WERI-Rb-1 (cell line): ENCODE measurements at places on chromosomes 7 and 10.

GRCh38 chr10:22934726-22935125, 6.9 kb downstream of the ARMC3 start:
- DNase-seq = no peak

DNA sequence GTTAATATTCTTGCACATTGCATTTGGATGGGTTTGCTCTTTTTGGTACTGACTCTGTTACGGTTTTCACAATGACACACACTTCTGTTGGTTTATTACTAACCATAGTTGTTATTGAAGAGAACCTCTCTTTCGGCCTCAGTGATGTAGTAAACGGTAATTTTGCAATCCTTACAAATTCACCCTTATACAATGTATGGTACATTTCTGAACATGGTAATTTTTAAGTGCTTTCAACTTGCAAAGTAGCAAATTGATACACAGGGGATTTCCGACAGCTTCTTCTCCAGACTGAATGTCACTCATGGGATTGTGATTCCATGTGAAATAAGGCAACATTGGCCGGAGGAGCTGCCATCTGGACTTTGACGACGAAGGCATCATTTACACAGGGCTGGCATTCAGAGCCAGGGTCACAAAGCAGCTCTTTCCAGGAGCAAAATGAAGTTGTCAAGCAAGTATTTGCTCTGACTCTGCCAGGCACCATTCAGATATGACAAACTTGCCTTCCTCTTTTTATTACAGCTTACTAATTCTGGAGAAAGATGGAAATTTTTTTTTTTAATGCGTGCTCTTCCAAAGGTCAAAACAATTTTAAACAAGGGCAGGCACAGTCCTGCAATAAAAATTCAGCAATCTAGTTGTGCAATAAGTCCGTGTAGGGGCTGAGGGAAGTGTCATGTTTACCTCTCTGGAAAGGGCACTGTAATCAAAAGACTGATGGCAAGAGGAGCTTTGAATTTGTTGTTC, 711.5 kb upstream of the C7orf33 start:
- DNase-seq = no peak

DNA sequence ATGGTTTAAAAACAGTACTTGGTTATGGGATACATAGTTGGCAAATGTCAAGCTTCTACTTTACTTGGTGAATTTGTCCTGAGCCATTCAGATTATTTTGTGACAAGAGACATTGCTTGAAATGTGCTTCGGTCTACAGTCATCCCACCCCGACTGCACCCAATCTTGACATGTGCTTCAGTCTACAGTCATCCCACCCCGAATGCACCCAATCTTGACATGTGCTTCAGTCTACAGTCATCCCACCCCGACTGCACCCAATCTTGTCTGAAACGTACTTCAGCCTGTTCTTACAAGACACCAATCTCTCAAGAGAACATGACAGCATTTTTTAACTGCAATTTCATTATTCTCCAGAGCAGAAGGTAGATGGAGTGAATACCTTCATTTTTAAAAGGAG, 47.8 kb downstream of the PRKCQ start:
- DNase-seq = no peak

GRCh38 chr7:154865984-154866685, 136.8 kb downstream of the PAXIP1 start:
- no peak for DNase-seq

DNA sequence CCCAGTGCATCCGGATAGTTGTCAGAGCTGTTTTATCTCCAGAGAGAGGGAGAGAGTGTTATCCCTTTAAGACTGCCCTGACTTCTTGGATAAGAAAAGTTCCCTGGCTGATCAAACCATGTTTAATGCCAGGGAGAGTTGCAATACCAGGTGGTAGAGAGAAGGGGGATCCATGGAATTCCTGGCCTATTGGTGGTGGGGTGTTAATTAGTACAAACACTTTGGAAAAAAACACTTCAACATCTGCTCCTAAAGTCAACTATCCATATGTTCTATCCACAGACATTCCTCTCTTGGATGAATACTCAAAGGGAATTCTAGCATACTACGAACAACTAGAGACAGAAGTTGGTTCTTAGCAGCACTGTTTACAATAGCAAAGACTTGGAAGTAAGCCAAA, 307.2 kb downstream of the TCERG1L start:
- DNase-seq = no peak

DNA sequence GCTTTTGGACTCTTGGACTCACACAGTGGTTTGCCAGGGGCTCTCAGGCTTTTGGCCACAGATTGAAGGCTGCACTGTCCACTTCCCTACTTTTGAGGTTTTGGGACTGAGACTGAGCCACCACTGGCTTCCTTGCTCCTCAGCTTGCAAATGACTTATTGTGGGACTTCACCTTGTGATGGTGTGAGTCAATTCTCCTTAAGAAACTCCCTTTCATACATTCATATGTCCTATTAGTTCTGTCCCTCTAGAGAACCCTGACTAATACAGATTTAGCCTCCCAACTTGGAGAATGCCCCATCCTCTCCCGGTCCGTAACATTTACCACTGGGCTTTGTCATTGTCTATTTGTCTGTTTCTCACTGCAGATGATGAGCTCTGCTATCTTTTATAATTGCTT, 52.8 kb upstream of the CUL1 start:
- no peak for DNase-seq

- DNase-seq = no peak
Observed at GRCh38 chr7:44709011-44709915, 39.4 kb upstream of the ZMIZ2 start.

DNA sequence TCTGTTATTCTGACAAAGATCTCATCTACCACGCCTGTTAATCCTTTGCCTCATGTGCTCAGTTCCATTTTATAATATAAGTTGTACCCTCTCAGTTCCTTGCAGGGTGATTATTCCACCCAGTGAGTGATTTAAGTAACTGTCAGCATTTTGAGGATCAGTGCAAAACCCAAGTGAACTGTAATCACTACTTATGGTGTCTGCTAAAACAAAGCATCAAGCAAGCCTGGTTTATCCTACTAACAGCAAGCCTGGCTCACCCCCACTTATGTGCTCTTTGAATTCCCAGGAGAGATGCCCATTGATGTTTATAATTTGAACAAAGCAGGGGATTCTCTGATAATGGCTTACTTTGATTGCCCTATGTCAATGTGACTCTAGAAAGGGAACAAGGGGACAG, 186.8 kb upstream of the LRGUK start:
- peak; percentile 60 for DNase-seq

DNA sequence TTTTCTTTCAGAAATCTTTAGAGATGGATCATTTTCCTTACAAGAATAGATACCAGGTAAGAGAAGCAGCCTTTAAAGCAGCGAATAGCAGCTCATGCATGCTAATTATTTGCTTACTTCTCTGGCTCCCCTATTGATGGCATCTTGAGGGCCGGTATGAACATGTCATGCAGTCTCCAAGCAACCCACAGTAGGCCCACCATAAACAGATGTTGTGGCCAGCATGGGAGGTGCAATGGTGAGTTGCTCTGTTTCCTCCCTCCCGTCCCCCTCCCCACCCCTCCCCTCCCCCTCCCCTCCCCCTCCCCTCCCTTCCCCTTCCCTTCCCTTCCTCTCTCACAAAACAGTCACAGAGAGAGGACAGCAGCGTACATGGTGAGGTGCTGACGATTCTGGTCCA, 9.7 kb upstream of the ZNF273 start:
- DNase-seq = no peak

- DNase-seq = no peak
Observed at GRCh38 chr7:91573405-91573804, 307.1 kb downstream of the MTERF1 start.

- no peak for DNase-seq
Observed at GRCh38 chr7:132373879-132374278, 202.4 kb downstream of the PLXNA4 start.

GRCh38 chr10:71314028-71314693, 4.9 kb upstream of the SLC29A3 start:
- peak; percentile 54 for DNase-seq

DNA sequence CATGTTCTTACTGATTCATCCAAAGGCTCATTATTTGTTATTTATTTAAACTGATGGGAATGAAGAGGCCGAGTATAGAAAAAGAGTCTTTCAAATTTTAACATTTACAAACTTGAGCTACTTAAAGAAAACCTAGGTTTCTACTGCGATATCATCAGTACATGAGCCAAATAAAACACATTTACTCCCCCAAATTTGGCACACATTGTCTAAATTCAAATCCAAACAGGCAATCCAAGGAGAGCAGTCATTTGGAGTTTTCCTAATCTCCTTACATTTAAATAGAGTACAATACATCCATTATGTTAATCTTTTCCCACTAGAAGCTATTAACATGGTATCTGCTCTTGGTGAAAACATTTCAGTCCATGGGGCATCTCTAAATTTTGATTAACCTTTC, 2.2 kb downstream of the NMT2 start:
- DNase-seq = no peak

- no peak for DNase-seq
Observed at GRCh38 chr7:75591467-75592255, 99.5 kb downstream of the SPDYE5 start.

- no peak for DNase-seq
Observed at GRCh38 chr10:60487543-60487942, 97.9 kb upstream of the ANK3 start.

DNA sequence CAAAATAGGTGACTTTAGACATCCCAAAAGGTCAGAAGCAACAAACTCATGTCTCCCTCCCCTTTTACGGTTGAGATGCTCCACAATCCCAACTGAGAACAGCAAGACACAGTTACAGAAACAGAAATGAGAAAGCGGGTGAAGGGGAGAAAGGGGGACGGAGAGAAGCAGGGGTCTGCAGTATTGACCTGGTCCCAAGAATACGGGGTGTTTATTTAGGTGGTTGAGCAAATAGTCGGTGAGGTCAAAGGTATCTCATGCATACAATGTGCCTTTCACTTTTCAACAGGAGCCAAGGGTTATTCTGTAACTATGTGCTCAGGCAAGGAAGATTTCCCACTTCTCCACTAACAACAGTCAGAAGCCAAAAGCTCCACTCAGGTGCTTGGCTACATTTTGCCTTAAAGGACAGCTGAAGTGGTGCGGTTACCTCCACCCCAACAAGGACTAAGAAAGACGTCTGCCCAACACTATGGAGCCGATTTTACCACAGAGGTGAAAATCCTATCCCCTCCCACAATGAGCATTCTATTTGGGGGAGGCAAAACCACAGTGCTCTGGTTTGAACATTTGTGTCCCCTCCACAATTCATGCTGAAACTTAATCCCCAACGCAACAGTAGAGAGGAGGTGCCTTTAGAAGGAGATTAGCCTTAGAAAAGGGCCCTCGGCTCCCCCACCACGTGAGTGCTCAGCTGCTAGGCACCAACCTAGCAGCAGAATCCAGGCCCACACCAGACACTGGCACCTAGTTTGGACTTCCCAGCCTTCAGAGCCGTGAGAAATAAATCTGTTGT, 77.9 kb downstream of the PARD3 start:
- DNase-seq = peak; percentile 39

- DNase-seq = no peak
Observed at GRCh38 chr7:68409851-68410250, 1188.4 kb upstream of the AUTS2 start.

DNA sequence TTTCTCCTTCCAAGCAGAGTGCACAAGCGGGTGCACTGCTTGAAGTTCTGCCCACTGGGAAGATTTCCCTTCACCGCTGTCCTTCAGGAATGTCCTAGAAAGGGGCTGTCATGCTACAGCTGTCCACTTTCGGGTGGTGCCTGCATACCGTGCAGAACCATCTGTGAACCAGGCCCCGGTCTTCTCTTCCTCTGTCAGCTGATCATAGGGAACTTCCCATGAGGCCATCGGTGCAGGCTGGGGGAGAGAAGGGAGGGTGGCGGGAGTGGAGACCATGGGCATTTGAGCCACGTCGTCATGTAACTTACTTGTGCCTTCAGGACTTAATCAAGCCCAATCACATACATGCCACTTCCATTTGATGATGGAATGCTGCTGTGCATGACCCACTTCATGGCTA, 111.6 kb downstream of the NKX6-2 start:
- no peak for DNase-seq

DNA sequence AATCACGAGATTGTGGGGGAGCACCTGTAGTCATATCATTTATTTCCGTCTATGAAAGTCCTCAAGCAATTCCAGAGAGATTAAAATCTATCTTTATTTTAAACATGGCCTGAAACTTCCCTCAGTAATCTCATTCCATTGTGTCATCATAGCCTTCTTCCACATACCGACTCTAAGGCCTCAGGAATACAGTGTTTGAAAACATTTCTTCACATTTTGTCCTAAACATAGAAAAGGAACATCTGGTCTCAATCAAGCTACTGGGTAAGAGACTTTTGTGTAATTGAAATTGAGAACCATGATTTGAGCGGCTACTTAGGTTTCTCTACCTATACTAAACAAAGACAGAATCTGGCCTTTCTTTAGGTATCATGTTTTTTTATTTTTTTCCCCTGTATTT, 78.0 kb upstream of the ELMO1 start:
- DNase-seq = no peak

GRCh38 chr7:105890290-105890997, 14.0 kb upstream of the ATXN7L1 start:
- DNase-seq = no peak

- DNase-seq = no peak
Observed at GRCh38 chr10:50379616-50380015, 128.3 kb upstream of the ASAH2 start.

DNA sequence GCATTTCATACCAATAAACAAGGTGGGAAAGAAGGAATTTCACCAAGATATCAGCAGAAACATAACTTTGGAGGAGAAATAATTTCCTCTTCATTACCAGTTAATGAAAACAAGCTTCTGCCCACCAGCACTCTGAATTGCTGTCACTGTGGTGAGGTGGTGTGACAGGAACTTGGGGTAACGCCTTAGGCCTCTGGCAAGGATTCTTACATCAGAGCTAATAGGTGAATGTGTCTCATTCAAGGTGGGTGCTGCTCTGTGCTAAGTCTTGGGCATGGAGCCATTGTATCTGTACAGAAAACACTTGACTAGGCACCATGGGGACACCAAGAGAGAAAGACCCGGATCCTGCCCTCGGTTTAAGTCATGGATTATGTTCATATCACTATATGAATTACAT, 8.3 kb upstream of the LOXL4 start:
- no peak for DNase-seq

DNA sequence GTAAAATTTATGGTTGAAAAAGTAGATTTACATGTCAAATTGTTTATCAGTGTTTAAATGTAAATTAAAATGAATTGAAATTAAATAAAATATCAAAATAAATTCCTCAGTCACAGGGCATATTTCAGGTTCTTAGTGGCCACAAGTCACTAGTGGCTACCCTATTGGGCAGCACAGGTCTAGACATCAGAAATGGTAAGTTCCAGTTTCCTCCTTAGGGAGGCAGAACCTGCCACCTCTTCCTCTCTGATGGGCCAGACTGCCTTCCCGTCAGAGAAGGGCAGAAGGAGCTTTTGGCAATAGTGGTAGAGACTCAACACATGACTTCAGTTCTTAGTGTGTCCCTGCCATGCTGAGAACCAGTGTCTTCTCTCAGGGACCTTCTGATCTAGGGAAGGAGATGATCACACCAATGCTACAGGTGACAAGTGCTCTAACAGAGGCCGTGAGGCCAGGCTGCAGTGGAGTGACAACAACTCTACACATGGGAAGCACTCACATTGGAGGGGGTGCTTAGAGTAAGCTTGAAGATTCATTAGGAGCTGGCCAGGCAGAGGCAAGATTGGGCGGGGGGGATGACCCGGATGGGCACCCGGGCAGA, 14.4 kb upstream of the PCBD1 start:
- no peak for DNase-seq

- no peak for DNase-seq
Observed at GRCh38 chr7:2412587-2413201, 9.3 kb downstream of the CHST12 start.
